ENCODE measurements at places on chromosomes 1 and 21.

- DNase-seq: no peak
These were observed 103.1 kb downstream of the RPS6KC1 start for GRCh38 chr1:213154056-213154685.

- DNase-seq: no peak
These were observed 8.6 kb downstream of the SLC2A1 start for GRCh38 chr1:42950116-42950481.

DNA sequence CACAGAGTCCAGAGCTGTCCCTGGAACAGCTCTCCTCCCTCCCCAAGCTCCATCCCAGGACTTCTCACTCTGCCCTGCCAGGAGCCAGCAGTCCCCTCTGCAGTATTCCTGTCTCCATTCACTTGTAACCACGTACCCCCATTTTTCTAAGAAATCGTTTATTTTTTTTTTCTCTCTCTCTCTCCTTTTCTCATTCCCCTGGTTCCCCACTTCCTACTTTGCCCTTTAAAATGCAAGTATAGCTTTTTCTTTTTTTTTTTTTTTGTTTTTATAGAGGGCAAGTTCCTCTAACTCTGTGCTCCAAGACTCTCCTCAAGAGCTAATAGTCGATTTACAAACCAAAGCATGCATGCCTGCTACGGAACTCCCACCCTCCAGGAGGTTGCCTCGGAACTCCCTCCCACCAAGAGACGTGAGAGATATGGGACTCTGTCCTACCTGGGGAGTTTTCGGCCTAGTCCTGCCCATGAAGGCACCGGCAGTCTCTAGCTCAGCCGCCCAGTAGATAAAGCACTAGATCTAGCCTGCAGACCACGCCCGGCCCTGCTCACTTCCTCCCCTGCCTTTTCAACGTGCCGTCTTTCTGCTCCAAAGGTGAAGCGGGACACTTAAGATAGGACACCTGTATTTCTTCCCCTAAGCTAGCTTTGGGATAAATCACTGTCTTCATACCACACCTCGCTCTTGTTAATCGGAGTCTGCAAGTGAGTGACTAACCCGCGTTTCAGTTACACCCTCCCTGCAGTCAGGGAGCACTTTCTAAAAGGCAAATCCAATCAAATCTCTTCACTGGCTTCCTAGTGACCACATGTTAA, 27.7 kb downstream of the TNFRSF9 start:
- no peak for DNase-seq

DNA sequence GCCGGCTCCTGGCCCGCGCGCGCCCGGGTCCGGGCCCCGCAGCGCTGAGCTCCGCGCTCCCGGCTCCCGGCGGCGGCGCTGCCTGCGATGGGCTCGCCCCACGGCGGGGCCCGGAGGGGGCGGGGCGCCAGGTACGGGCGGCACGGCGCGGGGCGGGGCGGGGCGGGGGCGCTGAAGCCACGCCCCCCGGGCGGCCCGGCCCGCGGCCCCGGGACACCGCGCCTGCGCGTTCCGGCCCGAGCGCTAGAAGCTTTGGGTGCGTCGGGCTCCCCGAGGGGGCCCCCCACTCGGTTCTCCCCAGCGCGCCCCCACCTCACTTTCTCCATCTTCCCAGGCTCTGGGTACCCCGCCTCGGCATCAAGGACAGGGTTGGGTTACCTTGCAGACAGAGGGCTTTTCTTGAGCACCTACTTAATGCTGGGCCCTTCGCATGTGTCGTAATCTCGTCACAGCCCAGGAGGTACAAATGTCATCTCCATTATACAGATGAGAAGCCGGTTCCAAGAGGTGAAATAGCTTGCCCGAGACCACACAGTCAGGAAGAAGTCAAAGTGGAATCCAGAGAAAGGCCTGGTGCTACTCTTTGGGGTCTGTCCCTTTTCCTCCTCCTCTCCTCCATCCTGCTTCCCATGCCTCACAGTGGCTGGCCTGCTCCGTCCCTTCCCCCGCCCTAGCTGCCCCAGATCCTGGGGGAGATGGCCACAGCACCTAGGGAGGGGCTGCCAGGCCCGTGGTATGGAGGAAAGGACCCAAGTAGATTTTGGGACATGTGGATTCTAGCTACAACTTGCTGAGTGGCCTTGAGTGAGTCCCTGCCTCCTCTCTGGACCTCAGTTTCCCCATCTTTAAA, 46.5 kb downstream of the RAP1GAP start:
- peak; percentile 26 for DNase-seq

DNA sequence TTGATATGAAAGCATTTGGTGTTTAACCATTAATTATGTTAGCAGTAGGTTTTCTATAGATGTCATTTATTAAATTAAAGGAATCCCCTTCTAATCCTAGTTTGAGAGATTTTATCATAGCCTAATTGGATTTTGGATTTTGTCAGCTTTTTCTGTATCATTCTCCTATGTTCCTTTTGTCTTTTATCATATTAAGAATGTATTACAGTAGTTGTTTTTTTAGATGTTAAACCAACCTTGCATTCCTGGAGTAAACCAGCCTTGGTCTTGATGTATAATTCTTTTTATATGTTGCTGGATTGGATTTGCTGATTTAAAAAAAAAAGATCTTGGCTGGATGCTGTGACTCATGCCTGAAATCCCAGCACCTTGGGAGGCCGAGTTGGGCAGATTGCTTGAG, 5.6 kb downstream of the SETDB1 start:
- no peak for DNase-seq

DNA sequence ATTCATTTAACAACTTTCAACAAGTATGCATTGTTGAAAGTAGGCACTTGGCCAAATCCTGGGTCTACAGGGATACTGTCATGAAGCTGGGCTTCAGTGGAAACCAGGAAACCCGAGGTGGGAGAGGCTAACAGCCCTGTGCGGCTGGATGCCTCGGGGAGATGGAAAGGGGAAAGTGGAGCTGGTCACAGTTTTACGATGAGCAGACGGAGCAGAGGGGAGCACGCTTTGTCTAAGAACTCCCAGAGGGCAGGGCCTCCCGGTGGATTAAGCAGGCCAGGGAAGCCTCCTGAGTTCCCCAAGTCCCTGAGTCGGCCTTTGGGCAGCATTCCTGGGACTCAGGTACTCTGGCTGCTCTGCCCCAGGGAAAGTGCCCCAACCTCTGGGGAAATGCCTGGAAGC, 23.8 kb downstream of the STUM start:
- no peak for DNase-seq

- no peak for DNase-seq
These were observed 19.7 kb upstream of the ATP13A2 start for GRCh38 chr1:17031436-17031835.

DNA sequence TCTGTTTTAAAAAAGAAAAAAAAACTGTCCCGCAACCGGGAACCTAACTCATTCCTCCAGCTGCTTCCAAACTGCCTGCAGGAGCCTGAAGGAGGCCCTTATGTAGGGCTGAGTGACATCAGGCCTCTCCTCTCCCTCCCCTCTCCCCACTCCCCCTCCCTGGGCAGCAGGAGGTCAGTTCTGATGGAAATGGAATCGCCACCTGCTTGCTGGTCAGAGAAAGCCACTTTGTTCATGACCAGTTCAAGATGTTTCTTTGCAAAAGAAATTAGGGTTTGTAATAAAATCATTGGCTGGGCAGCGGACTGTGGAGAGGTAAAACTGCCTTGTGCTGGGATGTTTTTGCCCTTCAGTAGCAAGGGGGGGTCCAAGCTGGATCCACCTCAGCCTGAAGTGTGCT, at the start of gene MAP1LC3C:
MAP1LC3C (minus strand) TSS at position 73 of the 400 bp plus-strand sequence. CDS start 90 bp downstream, outside the sequence.
- DNase-seq: no peak

DNA sequence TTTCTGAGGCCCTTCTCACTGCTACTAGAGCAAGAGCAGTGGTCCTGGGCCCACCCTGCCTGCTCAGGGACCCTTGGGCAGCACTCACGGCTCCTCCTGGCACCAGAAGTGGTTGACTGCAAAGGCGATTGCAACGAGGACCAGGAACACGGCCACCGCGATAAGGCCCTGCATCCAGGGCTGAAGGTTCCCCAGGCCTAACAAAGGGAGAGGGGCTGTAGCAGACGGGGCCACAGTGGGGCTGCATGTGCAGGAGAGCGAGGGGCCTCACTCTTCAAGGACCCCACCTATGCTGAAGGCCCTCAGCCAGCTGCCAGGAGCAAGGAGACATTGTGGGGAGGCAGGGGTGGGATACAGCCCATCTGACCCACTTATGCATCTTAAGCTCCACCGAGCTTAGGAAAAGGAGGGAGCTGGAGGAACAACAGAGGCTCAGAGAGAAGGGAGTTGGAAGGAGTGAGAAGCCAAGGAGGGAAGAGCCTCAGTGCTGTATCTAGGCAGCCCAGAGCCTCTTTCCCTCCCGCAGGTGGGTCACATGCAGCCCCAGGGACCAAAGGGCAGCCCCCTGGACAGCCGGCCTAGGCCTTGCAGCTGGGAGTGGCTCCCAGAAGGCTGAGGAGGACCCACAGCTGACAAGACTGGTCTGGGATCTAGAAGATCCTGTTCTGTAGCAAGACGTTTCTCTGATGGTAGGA, 2.5 kb downstream of the PDZK1IP1 start:
- no peak for DNase-seq

GRCh38 chr1:119713039-119713748, 1.5 kb downstream of the PHGDH start:
- DNase-seq: no peak

GRCh38 chr21:33824156-33824941, 91.3 kb downstream of the ATP5PO start:
- DNase-seq: no peak

Measured in stimulated activated CD8-positive, alpha-beta memory T cell treated with anti-CD3 and anti-CD28 coated beads, Interleukin-15, amount 100 ng/mL, for 24 hours (primary cell).